Fibroblast of skin of right biceps (primary cell): ENCODE measurements at places on chromosomes 7 and 10.
A peak's percentile ranks its signal among the peaks of the same experiment; 100 is the strongest.

DNA sequence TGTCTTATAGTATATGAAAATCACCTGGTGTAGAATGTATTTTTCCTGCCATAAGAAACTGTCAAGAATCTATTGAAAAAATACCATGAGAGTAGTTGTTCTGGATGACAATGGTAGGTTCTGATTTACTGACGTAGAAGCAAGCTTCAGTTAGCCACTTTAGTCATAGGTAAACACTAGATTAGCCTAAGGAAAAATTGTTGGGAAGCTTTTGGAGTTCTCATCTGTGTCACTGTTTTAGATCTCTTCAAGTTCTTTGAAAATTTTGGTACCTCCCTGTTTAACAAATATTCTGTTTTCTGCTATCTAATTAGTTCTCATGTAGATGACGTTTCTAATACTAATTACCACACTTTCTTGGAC, 131.8 kb downstream of the ADK start:
- peak; percentile 66 for DNase-seq

- DNase-seq: peak; percentile 47
Observed at GRCh38 chr7:75048435-75049379, 24.9 kb downstream of the RCC1L start.

DNA sequence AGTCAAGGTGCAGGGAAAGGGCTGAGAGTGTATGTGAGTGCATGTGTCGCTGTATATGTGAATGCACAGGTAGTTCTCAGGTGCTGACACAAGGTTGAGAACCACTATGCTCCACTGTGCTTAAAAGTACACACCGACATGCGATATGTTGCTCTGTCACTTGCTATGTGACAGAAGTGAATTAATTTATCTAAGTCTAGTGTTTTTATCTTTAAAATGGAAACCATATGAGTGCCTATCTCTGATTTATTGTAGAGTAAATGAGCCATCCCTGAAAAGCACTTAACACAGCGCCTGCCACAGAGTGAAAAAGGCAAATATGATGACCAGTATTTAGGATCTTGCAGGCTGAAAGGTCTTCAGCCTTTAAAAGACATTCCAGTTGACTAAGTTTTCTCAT, 4.9 kb downstream of the SLC35B4 start:
- no peak for DNase-seq

GRCh38 chr7:156949541-156950380, at the start of gene NOM1:
Gene NOM1 (plus strand): TSS chr7:156949712. CDS start chr7:156949738, 26 bp downstream.
- DNase-seq: peak; percentile 85

GRCh38 chr10:101902032-101902819, 58.6 kb upstream of the KCNIP2 start:
- no peak for DNase-seq

DNA sequence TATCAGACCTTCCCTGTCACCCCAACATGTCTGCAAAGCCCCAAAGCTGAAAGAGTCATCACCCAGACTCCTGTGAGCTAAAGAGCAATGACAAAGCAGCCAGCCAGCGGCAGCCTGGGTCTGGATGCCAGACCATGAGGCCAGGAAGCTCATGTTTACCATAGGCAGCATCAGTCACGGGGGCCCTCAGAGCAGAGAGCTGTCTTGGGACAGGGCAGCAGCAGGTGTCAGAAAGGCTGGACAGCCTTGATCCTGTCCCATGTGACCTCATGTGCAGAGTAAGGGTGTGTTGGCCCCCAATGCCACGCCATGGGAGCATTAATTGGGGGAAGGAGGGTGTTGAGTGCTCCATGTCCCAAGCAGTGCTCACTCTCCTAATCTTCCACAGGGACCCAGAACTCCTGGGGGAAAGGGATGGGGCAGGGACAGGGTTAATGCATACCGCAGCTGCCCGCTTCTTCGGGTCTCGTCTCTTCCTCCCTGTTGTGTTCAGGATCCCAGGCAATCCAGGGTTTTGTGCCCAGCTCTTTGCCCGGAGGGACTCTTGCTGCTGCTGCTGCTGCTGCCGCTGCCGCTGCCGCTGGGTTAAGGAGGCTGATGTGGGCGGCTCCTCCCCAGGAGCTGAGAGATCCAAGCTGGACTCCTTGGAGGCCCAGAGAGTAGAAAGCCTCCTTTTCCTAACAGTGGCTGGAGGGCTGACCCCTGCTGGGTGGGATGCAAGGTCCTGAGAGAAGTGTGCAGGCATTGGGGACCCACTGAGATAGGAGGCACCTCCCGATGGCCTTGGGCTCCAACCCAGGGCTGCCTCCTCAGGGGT, 7.1 kb downstream of the CCDC201 start:
- no peak for DNase-seq
